ENCODE measurements at places on chromosomes 11 and 22.
A peak's percentile ranks its signal among the peaks of the same experiment; 100 is the strongest.

DNA sequence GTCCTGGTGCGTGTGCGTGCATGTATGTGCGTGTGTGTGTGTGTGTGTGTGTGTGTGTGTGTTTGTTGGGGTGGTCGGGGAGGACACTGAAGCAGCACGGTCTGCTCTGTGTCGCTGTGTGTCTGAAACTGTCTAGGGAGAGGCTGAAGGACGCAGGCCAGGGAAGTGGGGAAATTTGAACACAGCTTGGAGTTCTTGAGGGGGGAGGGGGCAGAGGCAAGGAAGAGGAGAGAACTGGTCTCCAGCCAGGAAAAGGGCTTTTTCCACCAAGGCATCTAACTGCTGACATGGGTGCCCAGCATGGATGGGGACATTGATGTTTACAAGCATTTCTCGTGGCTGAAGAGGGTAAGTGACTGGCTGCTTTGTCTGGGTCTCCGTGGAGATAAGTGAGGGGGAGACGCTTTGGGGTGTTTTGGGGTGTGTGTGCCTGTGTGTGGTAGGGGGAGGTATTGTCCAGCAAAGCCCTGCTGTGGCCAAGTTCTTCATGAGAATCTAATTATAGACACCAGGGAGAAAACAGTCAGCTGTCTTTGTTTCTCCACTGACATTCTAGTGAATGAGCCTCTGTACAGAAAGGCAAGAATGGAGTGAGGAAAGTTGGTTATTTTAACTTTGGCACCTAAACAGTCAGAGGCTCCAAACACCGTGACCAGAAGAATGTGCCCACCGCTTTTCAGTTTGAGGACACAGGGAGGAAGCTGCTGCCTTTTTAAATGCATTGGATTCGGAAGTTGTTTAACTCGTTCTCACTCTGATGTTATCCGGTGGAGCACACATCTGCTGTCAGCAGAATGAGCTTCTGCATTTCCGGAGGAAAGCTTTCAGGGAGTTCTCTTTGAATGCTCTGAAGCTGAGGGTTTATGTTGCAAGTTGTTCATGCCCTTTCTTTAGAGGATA, 63.7 kb downstream of the PPFIBP2 start:
- DNase-seq = peak; percentile 57

DNA sequence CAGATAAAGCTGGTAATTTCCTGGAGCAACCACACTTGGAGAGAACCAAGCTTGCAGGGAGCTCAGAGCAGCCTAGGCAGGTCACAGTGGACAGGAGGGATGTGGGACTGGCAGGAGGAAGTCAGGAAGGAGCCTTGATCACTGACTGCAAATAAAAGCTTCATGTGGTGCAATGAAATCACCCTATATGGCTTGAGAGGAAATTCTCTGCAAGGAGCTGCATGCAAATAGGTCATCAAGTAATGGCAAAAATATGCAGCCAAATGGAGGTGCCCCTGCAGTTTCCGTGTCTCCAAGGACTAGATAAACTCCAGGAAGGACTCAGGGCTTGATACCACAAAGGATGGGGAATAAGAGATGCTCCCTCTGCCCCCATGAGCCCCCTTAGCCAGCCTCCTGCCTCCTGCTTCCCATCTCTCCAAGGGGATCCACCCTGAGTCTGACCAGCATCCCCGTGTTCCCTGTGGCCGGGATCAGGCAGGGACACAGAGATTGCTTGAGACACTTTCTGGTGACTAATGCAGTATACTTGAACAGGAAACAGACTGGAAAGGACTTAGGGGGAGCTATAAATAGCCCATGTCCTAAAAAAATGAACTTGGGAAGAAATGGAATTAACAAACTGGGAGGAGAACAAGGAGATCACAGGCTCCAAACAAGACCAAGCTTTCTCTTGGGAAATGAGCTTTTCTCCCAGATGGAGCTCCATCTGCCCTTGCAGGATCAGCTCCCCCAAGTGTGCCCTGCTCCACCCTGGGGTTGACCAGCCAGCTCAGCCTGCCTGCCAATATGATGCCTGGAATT, 23.9 kb upstream of the MICAL2 start:
- DNase-seq = no peak

DNA sequence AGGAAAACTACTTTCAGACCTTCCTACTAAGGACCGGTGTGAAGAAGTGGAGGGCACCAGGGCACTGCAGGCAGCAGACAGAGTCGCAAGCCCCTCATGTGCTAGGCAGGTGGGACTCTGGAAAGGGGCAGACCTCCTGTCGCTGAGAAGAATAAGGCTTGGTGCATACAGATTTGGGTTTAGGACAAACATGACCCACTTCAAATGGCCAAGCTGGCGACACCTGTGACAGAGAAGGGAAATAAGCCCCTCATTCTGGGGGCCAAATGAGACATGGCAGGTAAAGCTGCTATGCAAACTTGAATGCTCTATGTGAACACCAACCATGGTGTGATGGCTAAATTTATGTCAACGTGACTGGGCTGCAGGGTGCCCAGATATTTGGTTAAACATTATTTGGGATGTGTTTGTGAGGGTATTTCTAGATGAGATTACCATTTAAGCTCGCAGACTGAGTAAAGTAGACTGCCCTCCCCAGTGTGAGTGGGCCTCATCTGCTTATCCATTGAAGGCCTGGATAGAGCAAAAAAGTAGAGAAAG, 112.4 kb upstream of the PITPNB start:
- no peak for DNase-seq

DNA sequence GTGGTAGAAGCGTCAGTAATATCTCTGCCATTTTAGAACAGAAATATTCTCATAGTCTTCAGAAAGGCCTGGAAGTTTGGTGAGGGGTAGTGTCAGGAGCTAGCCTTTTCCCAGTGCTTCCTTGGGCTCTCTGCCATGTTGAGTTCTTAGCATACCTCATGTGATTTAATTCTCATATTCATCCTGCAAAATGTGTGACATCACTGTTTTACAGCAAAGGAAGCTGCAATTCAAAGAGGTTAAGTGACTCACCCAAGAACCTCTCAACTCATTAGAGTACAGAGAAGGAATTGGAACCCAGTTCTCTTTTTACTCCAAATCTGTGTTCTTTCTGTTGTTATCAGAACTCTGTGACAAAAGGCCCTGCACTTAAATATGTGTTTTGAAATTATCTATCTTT, 72.1 kb downstream of the RNF169 start:
- no peak for DNase-seq
